Heart left ventricle (tissue), 16 donors: ENCODE measurements at places on chromosomes 7 and 10.

GRCh38 chr10:132359305-132360040, 27.5 kb downstream of the LRRC27 start:
- peak; percentile 50 for DNase-seq

- DNase-seq, result no peak
Observed at GRCh38 chr7:41492603-41493002, 210.3 kb downstream of the INHBA start.

DNA sequence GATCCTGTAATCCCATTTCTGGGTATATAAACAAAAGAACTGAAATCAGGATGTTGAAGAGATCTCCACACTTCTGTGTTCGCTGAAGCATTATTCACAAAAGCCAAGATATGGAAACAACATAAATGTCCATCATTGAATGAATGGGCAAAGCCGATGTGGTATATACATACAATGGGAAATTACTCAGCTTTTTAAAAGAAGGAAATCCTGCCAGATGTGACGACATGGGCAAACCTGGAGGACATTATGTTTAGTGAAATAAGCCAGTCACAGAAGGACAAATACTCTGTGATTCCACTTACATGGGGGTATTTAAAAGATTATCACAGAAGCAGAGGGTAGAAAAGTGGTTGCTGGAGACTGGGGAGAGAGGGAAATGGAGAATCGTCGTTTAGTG, 23.9 kb upstream of the FAM107B start:
- no peak for DNase-seq

- no peak for DNase-seq
Observed at GRCh38 chr10:101993651-101994200, 62.2 kb downstream of the ARMH3 start.

DNA sequence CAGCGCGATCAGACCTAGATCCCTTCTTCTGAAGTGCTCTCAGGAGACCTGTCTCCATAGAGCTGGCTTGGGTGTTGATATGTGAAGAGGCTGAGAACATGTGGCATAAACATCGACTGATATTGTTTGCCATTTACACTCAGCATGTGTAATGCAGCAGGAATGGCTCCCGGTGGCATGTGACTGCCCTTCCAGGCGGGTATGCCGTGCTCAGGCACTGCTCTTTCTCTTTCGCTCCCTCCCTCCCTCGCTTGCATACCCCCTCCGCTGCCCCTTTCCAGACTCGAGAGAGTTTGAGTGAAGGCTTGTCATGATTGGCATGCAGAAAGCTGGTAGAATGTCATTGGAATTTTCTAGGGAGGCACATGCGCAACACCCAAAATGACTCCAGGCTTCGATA, 107.3 kb upstream of the PDCD4 start:
- DNase-seq, result peak; percentile 81

DNA sequence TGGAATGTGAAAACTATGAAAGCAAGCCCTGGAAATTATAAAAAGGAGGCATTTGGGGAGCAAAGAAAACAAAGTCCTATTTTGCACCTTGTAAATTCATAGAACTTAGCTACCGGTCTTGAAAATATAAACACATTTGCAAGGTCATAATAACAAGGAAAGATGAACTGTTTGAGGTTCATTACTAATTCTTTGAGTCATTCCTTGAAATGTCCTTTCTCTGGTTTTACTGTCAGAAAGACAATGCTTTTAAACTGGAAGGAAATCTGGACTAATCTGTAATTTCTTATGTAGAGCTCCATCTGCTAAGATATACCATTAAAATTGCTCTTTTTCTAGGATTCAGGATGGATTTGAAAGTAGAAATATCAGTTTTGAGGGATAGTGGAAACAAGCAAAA, 1.4 kb downstream of the ERLIN1 start:
- DNase-seq, result no peak
